ENCODE measurements at places on chromosomes 5 and 9. TPM values are rescaled to one million over a fixed set of nuclear protein-coding genes. Genes with fewer than 3 reads are reported as not detected.

Gene ERCC6L2
- 50.5 TPM for total RNA-seq

DNA sequence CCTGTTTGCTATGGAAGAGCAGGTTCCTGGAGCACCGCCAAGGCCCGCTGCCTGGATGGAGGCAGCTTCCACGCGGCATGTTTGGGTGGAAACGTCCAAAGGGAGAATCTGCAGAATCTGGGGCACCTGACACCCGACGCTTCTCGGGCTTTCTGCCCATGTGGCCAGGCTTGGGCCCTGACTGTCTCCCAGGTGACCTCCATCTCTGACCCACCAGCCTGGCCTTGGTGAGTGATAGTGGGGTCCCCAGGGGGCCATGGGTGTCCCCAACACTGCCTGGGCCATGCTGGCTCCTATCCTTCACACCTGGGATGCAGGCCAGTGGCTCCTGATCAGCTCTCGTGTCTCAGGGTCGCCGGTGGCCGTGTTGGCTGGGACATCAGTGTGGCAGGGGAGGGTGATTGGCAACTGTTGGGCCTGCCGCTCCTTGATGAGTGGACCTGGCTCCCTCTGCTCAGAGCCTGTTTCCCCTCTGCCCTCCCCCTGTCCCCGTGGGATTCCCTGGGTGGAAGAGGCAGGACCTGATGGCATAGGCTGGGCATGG lies 34.0 kb downstream of the GLT6D1 start:
- no peak overlapping the region for H3K4me3 ChIP-seq
- no peak overlapping the region for H3K27ac ChIP-seq
- DNase-seq: peak; percentile 68
- H3K4me1 ChIP-seq: no peaks in the 10 kb centered on the region
- H3K27me3 ChIP-seq: peaks cover 6% of the 10 kb centered on the region

DNA sequence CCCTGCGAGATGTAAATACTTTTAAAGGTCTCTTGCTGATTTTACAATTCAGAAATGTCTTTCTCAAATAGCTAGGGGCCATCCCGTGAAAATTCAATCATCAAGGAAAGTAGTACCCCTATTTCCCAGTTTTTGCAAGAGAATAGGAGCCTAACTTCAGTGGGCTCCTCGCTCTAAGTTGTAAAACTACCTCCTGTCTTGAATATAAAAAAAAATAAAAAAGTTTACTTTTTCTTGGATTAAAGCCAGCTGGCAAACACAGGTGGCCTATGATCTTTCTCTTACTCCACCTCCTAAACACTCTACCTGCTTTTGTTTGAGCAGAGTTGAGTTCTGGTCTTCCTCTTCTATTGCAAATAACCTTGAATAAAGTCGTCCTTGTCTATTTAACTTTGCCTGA lies 79.4 kb downstream of the SLCO4C1 start:
- no peak overlapping the region for H3K27ac ChIP-seq
- H3K27me3 ChIP-seq: no peaks in the 10 kb centered on the region
- DNase-seq: no peak
- H3K4me3 ChIP-seq: no peak overlapping the region
- no peaks in the 10 kb centered on the region for H3K36me3 ChIP-seq

DNA sequence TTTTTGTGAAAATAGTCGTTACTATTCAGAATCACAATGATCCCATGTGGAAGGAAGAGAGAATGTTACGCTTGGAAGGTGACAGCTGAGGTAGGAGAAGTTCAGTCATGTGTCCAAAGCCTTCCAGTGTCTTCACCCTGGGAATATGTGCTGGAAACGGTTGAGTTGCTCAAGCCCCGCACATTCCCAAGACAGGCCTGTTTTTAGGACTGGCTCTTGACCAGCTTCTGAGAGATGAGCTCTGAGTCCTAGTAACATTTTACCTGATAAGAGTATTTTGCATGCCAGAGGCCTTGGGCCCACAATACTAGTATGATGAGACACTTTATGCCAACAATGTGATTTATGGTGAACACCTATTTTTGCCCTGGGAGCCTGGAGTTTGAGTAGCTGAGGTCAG lies 101.7 kb downstream of the LMNB1 start:
- H3K27ac ChIP-seq: no peak overlapping the region
- no peaks in the 10 kb centered on the region for H3K27me3 ChIP-seq
- peaks cover 6% of the 10 kb centered on the region for H3K36me3 ChIP-seq
- DNase-seq: no peak
- H3K4me1 ChIP-seq: peaks cover 31% of the 10 kb centered on the region

- peaks cover 3% of the 10 kb centered on the region for H3K36me3 ChIP-seq
- H3K27ac ChIP-seq: no peak overlapping the region
- H3K4me1 ChIP-seq: peaks cover 61% of the 10 kb centered on the region
- no peak overlapping the region for H3K4me3 ChIP-seq
Measured at GRCh38 chr9:91835632-91836031, 114.4 kb downstream of the ROR2 start.

- no peak for DNase-seq
- H3K27ac ChIP-seq: no peak overlapping the region
- H3K27me3 ChIP-seq: peaks cover 19% of the 10 kb centered on the region
- H3K4me3 ChIP-seq: no peak overlapping the region
- H3K36me3 ChIP-seq: no peaks in the 10 kb centered on the region
- no peaks in the 10 kb centered on the region for H3K4me1 ChIP-seq
Measured at GRCh38 chr9:72779614-72780013, 173.2 kb downstream of the ALDH1A1 start.
